Progenitor cell of endocrine pancreas (in vitro differentiated cells): ENCODE measurements at places on chromosomes 2 and 18. TPM values are rescaled to one million over a fixed set of nuclear protein-coding genes. Genes with fewer than 3 reads are reported as not detected.

The ALPG gene
- not detected in 2 replicates for total RNA-seq

The EML6 gene
- total RNA-seq, result 2.6 and 4.0 TPM in 2 replicates

The STPG4 gene
- total RNA-seq, result 0.33 and 0.34 TPM in 2 replicates

The CD302 gene
- total RNA-seq, result 3.6 and 3.9 TPM in 2 replicates

GRCh38 chr18:5370332-5370731 lies 74.8 kb upstream of the ZBTB14 start:
- no peak for DNase-seq

- no peak for DNase-seq
Observed at GRCh38 chr2:70748002-70748784, 19.8 kb downstream of the ADD2 start.

DNA sequence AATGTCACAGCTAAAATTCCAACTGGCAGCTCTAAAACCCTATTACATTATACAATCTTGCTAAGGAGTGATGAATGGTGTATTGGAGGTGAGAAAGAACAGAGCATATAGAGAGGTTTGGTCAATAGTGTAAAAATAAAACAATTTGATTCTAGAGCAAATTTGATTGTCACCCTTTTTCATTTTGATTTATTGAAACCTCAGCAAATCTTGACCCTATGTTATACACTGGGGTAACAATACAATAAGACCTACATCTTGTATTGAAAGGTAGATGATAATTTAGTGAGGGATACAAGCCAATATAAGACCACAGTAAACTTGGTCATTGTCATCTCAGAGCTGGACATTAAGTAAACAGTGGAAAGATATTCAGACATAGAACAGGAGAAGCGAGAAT lies 671.9 kb downstream of the IRS1 start:
- DNase-seq, result no peak

DNA sequence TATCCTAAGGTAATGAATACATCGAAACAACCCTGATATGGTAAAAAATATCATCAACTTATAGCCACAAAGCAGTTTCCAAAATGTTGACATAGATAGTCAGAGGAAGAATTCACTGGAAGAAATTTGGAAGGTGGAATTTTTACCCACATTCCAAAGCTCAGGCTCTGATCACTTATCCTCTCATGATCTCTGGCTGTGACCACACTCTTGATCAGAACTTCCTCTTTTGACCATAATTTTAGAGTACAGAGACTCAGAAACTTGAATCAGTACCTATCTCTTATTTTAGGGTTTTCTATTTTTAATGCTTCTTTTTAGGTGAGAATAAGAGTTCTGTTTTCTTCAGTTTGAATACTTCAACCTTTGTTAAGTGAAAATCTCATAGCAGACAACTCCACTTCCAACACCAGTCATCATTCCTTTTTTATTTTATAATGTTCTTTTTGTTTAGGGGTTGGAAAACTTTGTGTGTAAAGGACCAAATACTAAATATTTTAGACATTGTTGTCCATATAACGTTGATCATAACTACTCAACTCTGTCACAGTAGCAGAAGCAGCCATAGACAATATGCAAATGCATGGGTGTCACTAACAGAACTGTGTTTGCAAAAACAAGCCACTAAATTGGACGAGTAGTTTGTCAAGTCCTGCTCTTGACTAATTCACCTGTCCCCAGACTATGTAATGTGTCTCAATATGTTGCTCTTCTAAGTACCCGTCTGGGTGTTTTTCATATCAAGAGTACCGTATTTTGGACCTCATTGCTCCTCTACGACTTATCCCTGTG lies 891.6 kb upstream of the CRIM1 start:
- no peak for DNase-seq

GRCh38 chr2:222745836-222746559 lies 74.5 kb downstream of the MOGAT1 start:
- DNase-seq, result no peak

GRCh38 chr2:151161821-151162551 lies 99.7 kb downstream of the RBM43 start:
- DNase-seq, result no peak

GRCh38 chr2:239467956-239468490 lies 67.2 kb upstream of the HDAC4 start:
- DNase-seq, result peak; percentile 5
